ENCODE measurements at places on chromosomes 3 and 15.

DNA sequence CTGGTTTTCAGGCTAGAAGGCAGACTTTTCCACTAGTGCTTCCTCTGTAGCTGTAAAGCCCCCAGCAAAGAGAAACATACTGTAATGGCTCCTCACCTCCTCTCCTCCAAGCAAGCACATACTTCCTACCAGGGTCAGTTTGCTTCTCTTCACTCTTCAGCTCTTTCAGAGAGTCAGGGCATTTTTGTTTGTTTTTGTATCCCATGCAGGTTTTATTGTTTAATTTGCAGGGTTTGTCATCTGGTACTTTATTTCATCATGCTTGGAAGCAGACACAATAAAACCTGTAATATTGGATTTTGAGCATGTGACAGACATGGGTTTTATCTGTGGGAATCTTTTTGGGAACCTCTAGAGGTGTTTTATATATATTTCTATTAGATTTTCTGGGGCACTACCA is 753.3 kb upstream of the ROBO1 start:
- no peak for DNase-seq

DNA sequence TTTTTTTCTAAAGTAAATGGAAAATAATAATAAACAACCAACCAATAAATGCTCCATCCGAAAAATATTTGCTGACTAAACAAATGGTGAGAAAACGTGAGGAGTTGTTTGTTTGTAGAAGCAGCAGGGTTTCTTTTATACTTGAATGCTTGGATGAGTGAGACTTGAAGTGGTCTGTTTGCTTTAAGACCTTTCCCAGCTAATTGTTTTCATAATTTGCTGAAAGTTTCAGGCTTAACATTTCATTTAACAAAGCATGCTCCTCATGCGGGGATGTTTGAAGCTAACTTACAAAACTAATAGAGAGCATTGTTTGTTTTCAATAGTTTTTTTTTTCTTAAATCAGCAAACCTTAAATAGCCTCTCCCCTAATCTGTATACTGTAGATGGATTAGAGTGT is 484.6 kb downstream of the ROBO2 start:
- DNase-seq, result no peak

- DNase-seq, result no peak
These were observed 17.9 kb downstream of the TMEM43 start for GRCh38 chr3:14142567-14143270.

- no peak for DNase-seq
These were observed 308.1 kb downstream of the CHST2 start for GRCh38 chr3:143427631-143428030.

GRCh38 chr15:75036212-75036616 is 12.8 kb downstream of the PPCDC start:
- DNase-seq, result no peak

DNA sequence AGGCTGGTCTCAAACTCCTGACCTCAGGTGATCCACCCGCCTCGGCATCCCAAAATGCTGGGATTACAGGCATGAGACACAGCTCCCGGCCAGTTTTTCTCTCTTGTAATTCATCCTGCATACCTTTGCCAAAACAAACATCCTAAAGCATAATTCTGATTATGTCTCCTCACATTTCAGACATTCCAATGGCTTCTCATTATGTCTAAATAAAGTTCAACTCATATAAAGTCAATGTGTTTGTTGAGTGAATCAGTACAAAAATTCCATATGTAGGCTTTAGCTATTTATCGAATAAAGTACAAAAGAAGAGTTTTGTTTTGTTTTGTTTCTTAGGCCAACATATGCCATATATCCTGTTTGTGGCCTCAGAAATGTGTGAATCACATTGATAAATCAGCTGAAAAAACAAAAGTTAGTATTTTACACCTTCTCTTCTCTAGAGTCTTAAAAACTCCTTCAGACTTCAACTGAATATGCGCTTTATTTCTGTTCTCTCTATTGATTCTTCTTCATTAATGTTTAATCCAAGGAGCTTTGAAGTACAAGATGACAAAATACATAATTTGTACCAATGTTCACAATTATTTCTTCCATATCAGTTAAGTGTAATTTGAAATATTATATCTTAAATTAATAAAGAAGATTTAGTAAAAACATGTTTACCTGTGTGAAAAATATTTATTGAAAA is 165.8 kb downstream of the MECOM start:
- DNase-seq, result no peak

All from activated T-helper 1 cell treated with anti-CD3 and anti-CD28 coated beads, Interleukin-2, amount 50 U/mL, for 16 hours (primary cell).